Spleen (tissue), 13 donors: ENCODE measurements at places on chromosomes 1 and 21. TPM values are rescaled to one million over a fixed set of nuclear protein-coding genes. Genes with fewer than 3 reads are reported as not detected.

DNA sequence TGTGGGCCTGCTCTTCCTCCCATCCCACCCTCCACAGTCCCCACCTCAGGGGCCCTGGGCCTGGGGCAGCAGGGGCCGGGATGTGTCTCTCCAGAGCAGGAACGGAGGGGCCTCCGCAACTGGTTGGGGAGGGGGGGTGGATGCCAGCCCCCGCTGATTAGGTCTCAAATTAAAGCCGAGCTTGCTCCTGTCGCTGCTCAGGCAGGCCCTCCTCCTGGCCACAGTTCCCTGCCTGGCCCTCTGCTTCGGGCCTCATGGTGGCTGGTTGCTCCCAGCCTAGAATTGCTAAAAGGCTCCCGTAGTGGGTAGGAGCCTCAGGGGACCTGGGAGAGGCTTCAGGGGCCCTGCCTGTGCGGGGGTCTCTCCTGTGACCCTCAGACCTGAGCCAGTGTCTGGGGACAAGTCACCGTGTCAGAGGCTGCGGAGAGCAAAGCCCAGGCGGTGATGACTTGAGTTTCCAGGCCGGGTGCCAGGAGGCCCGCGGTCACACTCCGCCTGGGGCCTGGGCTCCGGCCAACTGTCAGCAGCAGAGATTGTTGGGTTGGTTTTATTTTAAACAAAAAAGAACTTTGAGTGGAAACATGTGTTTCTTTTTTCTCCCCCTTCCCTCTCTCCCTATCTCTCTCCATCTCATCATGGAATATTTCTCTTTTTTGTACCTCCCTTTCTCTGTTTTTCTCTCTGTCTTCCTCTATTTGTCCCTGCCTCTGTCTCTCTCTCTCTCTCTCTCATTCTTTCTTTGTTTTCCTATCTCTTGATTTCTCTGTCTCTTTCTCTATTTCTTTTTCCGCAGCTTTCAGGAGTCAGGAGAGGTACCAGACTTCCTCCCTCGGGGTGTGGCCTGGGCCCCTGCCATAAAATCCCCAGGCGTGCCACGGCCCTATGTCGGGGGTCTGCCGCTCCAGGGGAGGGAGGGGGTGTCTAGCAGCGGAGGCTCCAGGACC, 20.0 kb upstream of the EPHA2 start:
- no peak for DNase-seq
- no peak overlapping the region for H3K4me3 ChIP-seq
- H3K27me3 ChIP-seq = no peaks in the 10 kb centered on the region

DNA sequence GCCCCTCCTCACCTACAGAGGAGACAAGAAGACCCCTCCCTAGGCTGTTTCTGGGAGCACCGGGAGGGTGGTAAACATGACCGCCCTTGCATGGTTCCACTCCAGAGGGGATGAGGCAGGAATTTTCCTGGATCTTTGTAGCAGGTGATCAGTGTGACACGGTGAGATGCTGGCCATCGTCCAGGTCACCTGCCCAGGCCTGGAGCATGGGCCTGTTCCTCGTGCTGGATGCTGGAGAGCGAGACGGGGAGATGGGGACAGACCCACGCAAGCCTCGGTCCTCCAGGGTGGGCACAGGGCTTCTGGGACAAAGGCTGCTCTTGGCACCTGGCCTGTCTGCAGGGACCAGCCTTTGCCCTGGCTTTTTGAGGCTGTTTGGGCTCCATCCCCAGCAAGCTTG, 46.2 kb downstream of the DMRTB1 start:
- DNase-seq = no peak
- peaks cover 11% of the 10 kb centered on the region for H3K27me3 ChIP-seq
- no peaks in the 10 kb centered on the region for H3K4me1 ChIP-seq
- no peak overlapping the region for H3K27ac ChIP-seq
- no peaks in the 10 kb centered on the region for H3K36me3 ChIP-seq

- H3K4me1 ChIP-seq = no peaks in the 10 kb centered on the region
- DNase-seq = no peak
- no peak overlapping the region for H3K27ac ChIP-seq
- no peak overlapping the region for H3K4me3 ChIP-seq
These were observed 654.5 kb downstream of the MATN1 start for GRCh38 chr1:30068787-30069472.

DNA sequence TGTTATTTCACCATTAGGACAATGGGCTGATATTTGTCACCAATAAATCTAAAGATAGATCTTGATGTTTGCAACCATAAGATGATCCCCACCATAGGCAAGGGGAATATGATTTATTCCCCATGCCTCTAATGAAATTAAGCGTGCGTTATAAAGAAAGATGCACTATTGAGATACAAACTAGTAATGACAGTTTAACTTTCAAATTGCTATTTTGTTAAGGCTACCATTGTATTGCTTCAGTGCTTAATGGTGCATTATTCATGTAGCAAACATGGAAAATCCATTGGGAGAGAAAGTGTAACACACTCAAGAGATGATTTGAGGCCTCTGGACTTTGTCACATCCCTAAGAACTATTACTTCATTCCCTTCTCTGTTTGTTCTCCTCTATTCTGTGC, 108.9 kb upstream of the TRABD2B start:
- no peak for DNase-seq
- no peaks in the 10 kb centered on the region for H3K4me1 ChIP-seq
- no peak overlapping the region for H3K4me3 ChIP-seq

PLPPR4 gene
- 0.17 TPM for total RNA-seq

DNA sequence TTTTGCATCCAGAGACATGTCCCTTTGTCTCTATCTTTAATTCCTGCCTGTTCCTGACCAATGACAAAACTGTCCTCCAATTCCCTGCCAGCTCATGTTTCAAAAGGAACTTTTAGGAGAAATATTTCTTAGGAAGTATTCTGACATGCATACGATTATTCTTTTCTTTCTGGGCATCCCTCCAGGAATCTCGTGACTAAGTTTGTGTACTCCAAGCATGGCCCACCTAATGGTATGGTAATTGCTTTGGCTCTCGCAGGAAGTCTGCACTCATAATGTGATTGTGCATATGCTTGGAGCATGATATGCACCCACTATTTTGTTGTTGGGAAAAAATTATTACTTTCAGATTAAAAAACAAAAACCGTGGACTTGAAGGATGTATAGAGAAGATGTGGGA, 256.4 kb downstream of the PRDM2 start:
- no peak overlapping the region for H3K27ac ChIP-seq
- H3K4me3 ChIP-seq = no peak overlapping the region

DNA sequence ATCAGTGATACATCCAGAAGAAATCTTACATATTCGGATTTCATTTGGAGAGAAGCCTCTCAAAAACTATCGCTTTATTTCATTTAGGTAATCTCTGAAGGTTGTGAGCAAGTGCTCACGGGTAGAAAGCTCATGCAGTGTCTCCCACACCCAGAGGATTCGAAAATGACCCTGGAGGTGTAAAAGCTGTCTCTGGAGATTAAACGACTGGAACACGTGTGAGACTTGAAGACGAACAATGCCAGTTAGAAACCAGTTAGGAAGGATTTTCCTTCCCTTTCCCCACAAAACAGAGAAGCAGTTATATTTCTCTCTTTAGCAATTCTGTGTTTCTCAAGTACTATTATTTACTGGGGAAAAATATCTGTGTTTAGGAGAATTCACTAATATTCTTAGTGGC, 92.5 kb upstream of the CD55 start:
- no peaks in the 10 kb centered on the region for H3K27me3 ChIP-seq
- no peak overlapping the region for H3K27ac ChIP-seq
- H3K4me3 ChIP-seq = no peak overlapping the region
- H3K4me1 ChIP-seq = no peaks in the 10 kb centered on the region
- H3K36me3 ChIP-seq = no peaks in the 10 kb centered on the region

C1orf141 gene
- not detected for total RNA-seq
